ENCODE measurements at places on chromosomes 2 and 18.

GRCh38 chr18:51092117-51092516 is 62.1 kb downstream of the SMAD4 start:
- no peak for DNase-seq

DNA sequence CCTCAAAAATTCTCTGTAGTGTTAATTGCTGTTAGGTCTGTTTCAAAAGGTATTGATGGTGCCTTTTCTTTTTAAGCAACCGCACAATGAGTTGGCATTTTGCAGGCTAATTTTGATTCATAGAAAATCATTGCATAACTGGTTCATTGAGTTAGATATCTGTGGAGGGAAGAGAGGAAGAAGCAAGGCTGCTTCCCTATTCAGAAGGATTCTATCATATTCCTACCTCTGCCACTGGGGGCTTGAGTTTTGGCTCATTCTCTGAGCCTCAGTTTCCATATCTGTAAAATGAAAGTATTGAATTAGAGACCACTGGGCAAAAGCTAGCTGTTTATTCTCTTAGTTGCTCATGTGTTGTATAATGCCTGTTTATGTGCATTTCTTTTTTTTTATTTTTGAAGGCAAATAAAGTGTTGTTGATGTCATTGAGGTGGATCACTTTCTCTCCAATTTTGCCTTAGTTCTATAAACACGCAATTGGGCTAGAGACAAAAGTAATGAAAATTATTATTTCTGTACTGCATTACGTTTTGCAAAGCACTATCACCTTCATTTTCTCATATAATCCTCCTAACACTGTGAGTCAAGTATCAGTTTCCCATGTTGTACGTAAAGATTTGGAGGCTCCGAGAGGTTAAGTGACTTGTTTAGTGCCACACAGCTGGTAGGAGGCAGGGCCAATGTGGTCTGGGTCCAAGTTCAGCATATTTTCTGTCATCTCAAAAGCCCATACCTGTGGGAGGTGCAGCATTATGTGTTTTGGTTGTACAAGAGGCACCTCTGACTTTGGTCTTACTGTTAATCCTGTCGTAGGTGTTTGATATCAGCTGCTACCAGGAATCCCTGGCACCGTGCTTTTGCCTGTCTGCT is 5.9 kb downstream of the TRIB2 start:
- DNase-seq: no peak

DNA sequence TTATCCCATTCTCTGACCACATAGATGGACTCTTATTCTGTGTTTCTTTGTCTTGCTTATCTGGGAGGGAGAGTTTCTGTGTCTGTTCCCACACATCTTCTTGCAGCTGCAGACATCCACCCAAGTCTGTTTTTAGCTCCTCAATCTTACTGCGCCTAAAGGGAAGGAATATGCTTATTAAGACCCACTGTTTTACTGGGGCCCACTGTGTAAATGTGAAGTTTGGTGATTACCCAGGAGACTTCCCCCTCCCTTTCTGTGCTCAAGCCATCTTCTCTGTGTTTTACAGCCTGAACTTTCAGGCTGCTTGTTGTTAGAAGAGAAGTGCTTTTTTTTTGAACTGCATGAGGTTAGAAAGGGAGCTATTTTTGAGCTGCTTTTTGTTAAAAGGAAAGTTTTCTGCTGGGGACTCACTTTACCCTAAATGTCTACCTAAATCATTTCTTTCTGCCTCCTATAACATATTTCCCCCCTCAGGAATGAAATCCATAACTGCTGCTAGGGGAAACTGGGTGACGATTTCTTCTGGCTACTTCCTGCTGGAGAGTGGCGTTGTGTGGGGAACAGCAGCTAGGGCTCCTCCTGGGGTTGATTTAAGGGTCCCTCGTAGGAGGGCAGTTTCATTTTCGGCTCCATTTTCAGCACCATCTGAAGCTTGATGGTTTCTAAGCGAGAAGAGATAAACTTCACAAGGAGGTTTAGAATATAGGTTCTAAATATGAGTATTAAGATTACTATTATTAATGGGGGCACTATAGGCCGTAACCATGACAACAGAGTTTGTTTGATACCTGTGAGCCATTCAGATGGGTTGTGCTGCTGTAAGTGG is 39.5 kb upstream of the GMCL1 start:
- no peak for DNase-seq

GRCh38 chr2:120959426-120959825 is 223.8 kb downstream of the GLI2 start:
- DNase-seq: no peak

DNA sequence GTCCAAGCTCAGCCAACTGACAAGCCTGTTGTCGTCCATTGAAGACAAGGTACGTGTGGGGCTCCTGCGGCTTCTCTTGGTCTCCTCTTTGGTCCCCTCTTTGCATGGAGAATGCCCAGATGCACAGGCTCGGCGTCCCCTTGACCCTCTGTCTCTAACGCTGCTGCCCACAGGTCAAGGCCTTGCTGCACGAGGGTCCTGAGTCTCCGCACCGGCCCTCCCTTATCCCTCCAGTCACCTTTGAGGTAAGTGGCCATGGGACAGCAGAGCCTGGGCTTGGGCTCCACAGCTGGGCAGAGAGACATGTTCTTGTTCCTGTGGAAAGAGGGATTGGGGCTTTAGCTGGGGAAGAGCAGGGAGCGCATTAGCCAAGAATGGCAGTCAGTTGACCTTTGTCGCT is 86.1 kb downstream of the INPP5D start:
- DNase-seq: no peak

DNA sequence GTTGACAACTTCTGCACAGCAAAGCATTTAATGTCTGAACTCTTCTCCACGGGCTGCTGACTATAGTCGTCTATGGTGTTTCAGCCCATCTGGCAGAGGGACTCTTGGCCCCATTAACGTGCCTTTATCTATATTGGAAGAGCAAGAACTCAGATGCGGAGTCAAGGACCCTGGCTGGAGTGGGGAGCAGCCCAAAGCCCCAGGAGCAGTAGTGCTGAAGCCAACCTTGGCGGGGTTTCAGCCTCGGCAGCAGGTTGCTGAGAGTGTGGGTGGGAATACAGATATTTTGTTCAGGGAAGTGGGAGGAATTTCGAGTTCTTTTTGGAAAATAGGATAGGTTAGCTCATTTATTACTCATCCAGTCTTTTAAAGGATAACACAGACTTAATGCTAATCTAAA is 34.2 kb downstream of the TMEM17 start:
- no peak for DNase-seq

DNA sequence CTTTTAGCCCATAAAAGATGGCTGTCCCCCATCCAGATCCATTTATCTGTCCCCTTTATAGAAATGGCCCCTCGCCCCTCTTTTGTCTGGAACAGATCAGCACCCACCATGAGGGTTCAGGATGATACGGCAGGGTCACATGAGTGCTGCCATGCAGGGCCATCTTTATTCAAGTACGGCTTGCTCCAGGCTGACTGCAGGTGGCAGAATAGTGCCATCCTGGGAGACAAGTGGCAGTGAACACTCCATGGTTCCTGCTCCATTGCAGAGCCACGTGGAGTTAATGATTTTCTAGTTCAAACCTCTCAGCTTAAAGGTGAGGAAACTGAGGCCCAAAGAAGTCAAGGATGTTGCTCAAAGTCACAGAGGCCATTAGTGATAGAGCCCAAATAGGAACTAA is 180.6 kb downstream of the CLIP4 start:
- DNase-seq: no peak

DNA sequence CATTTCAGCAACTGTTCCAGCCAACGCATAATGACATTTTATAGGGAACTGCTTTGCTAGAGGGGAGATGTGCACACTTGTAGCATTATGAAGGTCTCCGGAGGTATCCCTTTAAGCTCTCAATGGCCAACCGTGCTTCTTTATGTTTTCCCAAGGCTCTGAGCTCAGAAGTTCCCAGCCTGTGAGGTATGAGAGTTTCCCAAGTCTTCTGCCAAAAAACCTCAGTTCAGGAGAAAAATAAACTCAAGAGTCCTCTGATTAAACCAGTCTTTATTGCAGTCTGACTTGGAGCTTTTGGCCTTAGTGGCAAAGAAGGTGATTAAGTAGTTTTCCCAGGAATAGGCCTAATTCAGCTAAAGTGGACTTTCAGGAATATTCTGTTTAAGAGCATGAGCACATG is 35.4 kb upstream of the ZNF532 start:
- no peak for DNase-seq

DNA sequence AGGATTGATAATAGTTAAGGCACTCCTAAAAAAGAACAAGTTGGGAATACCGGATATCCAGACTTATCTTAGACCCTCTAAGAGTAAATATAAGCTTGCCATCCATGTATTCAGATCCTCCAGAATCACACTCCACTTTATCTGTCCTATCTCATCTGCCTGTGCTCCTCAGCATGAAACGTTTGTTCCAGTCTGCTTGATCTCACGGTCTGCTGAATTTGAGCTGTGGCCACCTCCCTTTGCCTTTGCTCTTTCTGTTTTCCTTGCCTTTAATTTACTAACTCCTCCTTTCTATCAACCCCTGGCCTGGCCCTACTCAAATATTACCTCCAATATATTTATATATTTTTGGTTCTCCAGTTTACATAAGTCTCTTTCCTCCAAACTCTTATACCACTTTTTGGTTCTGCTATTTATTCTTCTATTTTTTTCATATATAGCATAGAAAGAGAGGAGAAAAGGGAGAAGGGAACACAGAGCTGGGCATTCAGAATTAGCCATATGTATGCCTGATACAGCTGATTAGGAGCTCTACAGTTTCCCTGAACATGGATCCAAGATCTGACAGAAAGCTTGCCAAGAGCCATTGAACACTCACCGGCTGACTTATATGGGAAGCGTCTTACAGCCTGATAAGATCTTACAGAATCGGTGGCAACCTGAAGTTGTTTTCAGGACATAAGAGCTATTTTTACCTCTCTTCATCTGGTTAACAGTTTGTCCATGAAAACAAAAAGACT is 21.8 kb upstream of the DNAJC27 start:
- no peak for DNase-seq

DNA sequence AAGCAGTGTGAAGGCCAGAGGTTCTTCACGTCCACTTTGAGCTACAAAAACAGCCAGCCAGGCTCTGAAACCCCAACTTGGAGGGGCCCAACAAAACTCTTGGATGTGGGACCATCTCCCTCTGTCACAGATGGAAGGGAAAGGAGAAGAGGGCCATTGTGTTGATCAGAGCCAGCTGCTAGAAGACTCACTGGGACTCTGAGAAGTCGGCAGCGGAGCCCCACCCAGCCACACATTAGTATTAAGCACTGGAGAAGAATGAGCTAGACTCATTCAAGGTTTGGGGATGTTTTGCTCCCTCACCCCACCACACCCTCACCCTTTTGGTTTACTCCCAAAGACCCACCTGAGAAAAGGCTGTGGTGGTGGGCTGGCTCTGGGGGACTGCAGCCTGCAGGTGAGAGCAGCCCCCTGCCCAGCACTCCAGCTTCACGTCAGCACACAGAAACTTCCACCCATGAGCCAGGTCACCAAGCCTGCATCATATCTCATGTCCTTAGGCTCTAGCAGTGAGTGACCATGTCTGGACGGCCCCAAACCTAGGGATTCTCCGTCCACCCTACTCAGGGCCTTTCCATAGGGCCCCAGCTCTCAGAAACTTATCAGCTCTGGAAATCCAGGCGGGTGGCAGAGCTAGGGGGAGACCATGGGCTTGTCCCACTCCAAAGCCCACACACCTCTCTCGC is 12.6 kb downstream of the TEX51 start:
- no peak for DNase-seq

GRCh38 chr2:30716123-30716900 is 90.9 kb downstream of the CAPN13 start:
- DNase-seq: no peak

DNA sequence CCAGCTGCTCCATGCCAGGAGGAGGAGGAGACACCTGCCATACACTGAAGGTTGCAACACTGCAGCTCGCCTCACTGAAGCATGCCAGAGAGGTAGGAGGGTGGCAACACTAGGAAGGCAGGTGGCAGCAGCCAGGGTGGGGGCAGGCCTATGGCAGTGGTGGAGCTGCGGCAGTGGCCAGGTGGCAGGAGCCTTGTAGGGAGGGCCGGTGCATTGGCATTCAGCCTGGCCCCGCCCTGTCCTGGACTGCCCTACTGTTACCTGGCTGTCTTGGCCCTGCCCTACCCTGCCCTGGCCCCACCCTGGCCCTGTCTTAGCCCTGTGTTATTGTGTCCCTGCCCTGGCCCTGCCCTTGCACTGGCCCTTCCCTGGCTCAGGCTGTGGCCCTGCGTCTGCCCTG is 7.4 kb upstream of the ANKRD62 start:
- DNase-seq: no peak

- DNase-seq: no peak
Measured at GRCh38 chr2:120261387-120262006, 8.8 kb downstream of the RALB start.

DNA sequence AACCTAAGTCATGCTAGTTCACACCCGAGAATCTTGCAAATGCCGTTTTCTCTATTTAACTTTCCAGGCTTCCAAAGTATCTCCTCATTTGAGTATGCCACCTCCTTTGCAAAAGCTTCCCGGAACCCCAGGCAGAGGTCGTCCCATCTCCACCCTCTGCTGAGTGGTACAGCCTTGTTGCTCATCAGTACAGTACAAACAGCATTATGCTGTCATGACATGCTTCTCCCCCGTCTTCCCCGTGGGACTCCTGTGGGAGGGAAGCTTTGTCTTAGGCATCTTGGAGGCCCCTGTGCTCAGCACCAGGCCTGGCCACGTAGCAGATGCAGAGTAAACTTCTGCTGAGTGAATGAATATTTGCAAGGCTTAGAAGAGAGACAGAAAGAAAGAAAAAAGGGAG is 102.7 kb downstream of the CDCA7 start:
- no peak for DNase-seq

DNA sequence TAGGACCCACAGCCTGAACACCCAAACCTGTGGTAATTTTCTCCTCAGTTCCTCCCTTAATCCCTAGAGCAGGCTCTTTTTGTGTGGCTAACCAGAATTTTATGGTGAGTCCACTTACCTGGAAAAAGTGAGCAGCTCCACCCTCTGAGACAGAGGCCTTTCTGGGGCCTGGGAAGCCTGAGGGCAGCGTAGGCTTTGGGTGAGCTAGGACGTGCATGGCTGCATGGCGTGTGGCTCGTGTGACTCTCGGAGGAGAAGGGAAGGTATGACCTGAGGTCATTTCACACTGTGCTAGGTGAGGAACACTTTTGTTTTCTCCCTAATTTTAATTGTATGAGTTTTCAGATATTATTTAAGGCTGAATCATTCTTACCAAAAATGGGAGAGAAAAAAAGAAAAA is 73.5 kb upstream of the DYNAP start:
- DNase-seq: no peak

DNA sequence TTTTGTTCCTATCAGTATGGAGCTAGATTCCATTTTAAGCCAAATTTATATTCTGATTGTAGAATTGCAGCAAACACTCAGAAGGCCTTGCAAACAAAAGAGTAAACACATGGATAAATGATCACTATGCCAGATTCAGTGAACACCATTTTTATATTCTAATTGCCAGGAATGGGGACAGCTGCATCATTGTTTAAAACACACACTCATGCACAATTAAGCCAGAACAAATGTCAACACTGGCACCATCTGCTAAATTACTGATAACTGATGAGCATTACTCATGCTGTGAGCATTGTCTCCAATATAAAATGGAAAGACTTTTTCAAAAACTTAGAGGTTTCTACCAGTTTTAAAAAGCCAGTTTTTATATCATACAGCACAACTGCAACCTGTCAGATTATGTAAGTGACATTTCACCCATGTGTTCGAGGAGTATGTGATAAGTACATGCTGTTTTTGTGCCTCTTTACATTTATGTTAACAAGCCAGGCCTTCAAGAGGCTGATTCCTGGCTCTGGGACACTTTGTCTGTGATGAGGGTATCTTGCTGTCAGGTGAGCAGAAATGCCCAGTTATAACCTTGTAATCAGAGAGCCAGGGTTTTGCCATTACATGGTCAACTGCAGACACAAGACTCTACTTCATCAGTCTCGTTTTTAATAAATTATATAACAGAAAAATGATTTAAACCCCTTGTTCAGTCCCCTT is 4.4 kb upstream of the ST8SIA5 start:
- DNase-seq: no peak

- DNase-seq: no peak
Measured at GRCh38 chr2:88038263-88039105, 17.1 kb downstream of the KRCC1 start.
